ENCODE measurements at places on chromosomes 11 and 22. TPM values are rescaled to one million over a fixed set of nuclear protein-coding genes. Genes with fewer than 3 reads are reported as not detected.

GRCh38 chr11:6563667-6564066 lies 39.7 kb downstream of the RRP8 start:
- no peak for DNase-seq

GRCh38 chr22:21972293-21972779 lies 10.3 kb downstream of the TOP3B start:
- DNase-seq = peak; percentile 11

DNA sequence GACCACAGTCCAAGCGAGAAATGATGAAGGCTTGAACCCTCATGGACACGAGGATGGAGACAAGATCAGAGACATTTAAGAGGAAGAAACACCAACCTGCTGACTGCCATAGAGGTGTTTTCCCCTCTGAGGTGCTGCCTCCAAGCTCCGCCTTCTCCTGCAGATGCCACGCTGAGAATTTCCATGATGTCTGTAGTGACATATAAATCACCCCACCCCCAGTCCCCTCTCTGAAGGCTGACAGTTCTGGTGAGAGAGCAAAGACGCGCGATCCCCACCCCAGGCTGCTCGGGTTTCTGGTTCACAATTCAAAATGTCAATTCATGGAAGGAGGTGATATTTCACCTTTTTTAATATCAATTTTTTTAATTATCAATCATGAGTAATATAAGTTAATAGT lies 28.2 kb downstream of the LRRC32 start:
- DNase-seq = no peak

- peak; percentile 51 for DNase-seq
Observed at GRCh38 chr11:11078344-11079086, 220.7 kb upstream of the ZBED5 start.

The CLMP gene
- 115 TPM for total RNA-seq

The GAS2L1 gene
- 18.4 TPM for total RNA-seq

DNA sequence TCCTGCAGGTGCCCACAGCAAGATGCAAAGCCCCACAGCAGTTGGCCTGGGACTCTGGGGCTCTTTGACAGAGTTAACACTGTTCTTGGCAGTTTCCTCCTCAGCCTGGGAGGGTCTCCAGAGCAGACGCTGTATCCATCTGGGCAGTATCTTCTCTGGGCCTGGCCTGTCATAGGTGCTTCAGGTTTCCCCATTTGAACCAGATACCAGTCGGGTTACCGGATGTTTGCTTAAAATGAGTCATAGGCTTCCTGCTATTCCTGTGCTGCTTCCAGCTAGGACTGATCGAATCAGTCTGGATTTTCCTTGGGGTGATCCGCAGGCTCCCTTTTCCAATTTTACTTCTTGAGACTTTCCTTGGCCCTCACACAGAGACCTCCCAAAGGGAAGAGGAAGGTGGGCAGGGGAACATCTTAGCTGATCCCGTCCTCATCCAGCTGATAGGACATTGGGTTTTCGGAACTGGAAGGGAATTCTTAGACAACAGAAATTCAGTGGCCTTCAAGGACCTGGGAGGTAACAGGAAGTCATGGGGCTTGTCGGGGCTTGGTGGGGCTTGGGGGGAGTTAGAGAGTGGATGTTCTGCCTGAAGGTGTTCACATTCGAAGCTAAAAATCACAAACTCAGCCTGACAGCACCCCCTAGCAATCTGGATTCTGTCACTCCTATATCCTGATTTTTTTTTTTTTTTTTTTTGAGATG lies 2.4 kb upstream of the RANGAP1 start:
- peak; percentile 85 for DNase-seq

- DNase-seq = no peak
Observed at GRCh38 chr22:24005201-24005600, at the start of gene GSTT4. GSTT4 (minus strand) TSS chr22:24005453; CDS start chr22:24005356, 97 bp downstream.

The DRD2 gene
- not detected for total RNA-seq

DNA sequence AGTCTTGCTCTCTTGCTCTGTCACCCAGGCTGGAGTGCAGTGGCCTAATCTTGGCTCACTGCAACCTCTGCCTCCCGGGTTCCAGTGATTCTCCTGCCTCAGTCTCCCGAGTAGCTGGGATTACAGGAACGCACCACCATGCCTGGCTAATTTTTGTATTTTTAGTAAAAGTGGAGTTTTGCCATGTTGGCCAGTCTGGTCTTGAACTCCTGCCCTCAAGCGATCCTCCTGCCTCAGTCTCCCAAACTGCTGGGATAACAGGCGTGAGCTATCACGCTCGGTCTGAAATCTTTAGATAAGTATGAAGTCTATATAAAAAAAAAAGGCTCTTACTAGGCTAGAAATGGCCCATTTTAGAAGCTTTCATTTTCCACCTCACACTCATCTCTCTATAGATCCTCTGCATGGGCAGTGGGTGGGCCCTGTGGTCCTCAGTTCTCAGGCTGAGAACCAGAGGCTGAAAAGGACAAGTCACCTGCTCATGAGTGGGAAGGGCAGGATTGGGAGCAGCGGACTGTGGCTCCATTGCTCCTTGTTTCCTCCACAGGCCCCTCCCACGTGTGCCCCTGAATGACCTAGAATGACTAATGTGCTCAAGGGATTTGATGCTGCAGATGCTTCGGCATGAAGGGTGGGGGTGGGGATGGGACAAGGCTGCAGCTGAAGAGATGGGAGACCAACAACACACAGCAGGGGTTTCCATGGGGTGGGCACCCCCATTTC lies 19.8 kb upstream of the PRAME start:
- DNase-seq = peak; percentile 62

GRCh38 chr11:70400643-70401042 lies 2.3 kb downstream of the CTTN start:
- no peak for DNase-seq

- no peak for DNase-seq
Observed at GRCh38 chr11:22163394-22163797, 29.5 kb upstream of the ANO5 start.

DNA sequence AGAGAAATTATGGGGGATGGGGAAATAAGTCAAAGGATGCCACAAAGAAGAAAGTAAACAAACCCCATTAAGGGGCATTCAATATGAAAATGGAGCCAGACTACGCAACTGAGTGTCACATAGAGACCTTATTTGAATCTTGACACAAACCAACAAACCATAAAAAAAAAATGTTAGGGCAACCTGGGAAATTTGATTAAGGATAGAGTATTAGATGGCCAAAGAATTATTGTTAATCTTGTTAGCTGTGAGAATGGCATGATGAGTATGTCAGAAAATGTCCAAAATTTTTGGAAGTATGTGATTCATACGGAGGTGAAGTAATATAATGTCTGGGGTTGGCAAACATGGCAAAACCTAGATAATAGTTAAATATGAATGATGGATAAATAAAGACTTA lies 322.1 kb upstream of the MPPED2 start:
- no peak for DNase-seq

GRCh38 chr22:32083814-32084213 lies 40.8 kb downstream of the SLC5A1 start:
- no peak for DNase-seq

DNA sequence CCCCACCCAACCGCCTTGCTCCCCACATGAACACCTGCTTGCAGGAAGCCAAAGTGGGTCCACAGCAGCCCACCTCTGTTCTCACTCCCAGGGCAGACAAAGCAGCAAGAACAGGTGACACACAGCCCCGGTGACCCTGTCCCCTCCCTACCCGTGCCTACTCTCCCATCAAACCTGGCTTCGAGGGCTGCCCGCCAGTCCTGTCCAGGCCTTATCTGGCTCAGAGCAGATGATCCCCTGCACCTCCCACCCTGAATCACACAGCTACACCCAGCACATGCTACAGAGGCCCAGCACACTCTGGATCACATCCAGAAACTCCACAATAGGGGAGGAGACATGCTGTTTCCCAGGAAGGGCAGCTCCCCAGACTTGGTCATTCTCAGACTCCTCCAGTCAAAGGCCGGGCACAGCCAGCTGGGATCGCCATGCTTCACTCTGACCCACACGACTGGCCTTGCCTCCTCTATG lies 6.2 kb upstream of the RGL4 start:
- DNase-seq = peak; percentile 13

GRCh38 chr11:130088919-130089673 lies 19.4 kb downstream of the APLP2 start:
- DNase-seq = no peak

GRCh38 chr11:128323381-128323780 lies 264.0 kb downstream of the ETS1 start:
- DNase-seq = peak; percentile 45

GRCh38 chr11:121536126-121536525 lies 83.4 kb upstream of the SORL1-AS1 start:
- DNase-seq = no peak

- peak; percentile 21 for DNase-seq
Observed at GRCh38 chr22:41425660-41426365, 20.8 kb downstream of the TOB2 start.

The HSPB2 gene
- total RNA-seq = 0.64 TPM

- no peak for DNase-seq
Observed at GRCh38 chr22:30348404-30348803, 8.3 kb downstream of the SF3A1 start.

- no peak for DNase-seq
Observed at GRCh38 chr22:22960307-22960706, 72.7 kb downstream of the IGLL5 start.

DNA sequence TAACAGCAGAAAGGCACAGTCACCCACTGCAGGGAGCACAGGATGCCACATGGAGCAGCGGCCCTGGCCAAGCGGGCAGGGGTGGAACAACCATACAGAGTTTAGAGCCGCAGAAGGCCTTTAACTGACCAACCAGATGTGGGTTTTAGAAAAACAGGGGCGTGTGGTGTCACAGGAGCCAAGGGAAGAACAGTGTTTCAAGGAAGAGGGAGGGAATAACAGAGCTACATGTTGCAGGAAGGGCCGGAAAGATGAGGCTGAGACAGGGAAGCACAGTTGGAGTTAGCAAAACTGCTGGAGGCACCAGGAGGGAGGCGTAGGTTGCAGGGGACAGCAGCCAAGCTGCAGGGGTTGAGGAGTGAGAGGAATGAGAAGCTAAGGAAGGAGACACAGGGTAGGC lies 7.8 kb upstream of the NAA40 start:
- peak; percentile 37 for DNase-seq

- DNase-seq = peak; percentile 91
Observed at GRCh38 chr11:129249351-129249750, 57.2 kb upstream of the ARHGAP32 start.

DNA sequence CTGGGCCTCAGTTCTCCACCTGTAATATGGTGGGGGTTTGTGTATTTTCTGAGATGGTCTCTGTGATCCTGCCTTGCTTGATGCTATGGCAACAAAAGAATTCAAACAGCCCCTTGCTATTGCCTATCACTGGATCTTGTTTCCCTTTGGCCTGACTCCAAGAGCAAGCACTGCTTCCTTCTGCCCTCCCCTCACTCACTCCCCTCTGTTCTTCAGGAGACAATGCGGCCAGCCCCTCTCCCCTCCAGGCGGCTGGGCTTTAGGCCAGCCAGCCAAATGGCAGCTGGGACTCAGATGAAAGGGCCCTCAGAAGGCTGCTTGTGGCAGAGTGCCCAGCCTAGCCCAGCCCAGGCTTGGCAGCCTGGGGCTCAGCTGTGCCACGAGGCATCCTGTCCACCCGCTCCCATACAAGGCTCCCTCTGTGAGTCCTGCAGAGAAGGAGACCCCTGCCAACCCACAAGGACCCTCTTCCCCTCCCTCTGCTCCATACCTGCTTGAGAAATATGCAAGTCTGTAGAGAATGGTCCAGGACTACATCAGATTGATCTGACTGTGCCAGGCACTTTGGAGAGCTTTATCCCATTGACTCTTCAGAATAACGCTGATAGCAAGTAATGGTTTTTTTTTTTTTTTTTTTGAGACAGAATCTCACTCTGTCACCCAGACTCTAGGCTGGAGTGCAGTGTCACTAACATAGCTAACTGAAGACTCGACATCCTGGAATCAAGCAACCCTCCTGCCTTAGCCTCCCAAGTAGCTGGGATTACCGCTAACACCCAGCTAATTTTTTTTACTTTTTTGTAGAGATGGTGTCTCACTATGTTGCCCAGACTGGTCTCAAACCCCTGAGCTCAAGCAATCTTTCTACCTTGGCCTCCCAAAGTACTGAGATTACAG lies 7.6 kb upstream of the KCTD14 start:
- DNase-seq = no peak

DNA sequence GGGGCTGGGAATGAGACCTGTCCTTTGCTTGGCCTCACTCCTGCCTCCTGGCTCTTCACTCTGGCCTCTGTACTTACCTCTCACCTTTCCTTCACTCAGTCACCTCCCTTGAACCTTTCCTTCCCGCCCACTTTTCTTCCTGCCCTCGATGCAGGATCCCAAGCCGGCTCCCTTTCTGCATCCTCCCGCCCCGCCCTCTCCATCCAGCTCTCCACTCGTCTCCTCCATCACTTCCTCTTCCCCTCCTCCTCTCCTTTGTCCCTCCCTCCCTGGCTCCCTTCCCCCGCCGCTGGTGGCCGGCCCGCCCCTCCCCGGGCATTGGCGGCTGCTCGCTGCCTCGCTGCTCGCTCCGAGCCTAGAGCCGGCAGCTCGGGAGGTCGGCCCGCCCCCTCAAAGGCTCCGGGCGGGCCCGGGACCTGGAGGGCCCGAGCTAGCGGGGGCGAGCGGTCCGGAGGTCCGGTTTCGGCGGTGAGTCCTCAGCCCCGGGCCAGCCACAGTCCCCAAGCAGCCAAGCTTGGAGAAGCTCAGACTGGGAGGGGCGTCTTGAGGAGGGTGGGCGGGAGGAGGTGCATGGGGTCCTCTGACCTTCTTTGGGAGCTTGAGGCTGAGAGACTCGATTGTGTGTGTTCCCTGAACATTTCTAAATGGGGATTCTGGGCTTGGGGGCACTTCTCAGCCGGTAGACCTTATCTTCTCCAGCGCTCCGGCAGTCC lies 13.8 kb downstream of the PHLDB1 start:
- peak; percentile 88 for DNase-seq

The CTTN gene
- 406 TPM for total RNA-seq

DNA sequence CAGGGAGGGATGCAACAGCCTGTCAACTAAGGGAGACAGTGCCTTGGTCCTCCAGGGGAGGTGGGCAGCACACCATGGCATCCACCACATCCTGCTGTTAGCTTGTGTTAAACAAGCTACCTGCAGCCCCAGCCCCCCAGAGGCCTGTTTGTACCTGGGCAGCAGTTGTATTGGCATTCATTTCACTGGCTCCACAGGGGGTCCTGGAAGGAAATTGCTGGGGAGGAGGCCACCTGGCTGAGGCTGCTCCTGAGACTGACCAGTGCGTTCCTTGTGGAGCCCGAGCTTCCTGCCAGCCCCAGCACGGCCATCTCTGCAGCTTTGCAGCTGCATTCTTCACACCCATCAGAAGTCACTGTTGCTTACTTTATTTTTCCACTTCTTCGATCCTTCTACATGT lies 479.9 kb downstream of the INSC start:
- no peak for DNase-seq

The FGF4 gene
- total RNA-seq = not detected

- no peak for DNase-seq
Observed at GRCh38 chr11:78298291-78298771, 109.6 kb downstream of the USP35 start.

- DNase-seq = no peak
Observed at GRCh38 chr11:104091281-104092096, 55.0 kb downstream of the DDI1 start.

- no peak for DNase-seq
Observed at GRCh38 chr22:44393066-44393465, 80.3 kb upstream of the SHISAL1 start.

DNA sequence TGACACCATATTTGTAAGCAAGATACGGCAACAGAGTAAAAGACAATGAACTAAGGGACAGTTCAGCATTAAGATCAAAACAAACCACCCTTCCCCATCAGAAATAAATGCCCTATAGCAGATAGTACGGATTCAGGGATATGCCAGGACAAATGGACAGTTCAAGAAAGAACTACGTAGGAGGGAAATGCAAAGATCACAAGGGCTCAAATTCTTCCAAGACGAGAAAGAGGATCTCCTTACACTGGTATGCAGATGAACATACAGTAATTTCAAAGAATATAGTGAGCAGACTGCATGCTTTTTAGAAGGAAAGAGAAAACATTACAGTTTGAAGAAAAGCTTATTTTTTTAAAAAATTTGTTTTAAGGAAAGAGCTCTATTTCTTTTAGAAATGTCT lies 124.7 kb upstream of the APOA1 start:
- DNase-seq = no peak

All from fibroblast of villous mesenchyme (primary cell).